ENCODE measurements at places on chromosomes 4 and X.

DNA sequence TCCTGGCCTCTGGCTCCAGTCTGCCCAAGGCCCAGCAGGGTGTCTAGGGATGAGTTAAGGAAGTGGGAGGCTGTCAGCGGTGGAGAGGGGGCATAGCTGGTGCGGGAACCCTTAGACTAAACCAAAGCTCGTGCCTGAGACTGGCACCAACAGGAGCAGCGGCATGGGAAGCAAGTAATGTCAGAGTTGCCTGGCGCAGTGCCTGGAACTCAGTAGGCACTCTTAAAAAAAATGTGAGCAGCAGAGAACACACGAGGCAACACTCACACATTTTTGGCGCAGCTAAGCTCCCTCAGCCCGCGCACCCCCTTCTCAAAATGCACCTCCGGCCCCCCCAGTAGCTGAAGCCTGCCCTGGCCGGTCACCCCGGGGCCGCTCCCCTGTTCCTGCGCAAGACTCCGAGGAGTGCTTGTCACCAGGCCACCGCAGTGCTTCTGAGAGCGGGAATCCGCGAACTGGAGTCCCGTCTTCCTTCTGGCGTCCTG, 583 bp downstream of the GABRE start:
- peaks cover 23% of the 10 kb centered on the region for H3K27me3 ChIP-seq
- H3K4me1 ChIP-seq = no peaks in the 10 kb centered on the region
- no peak overlapping the region for H3K27ac ChIP-seq
- DNase-seq = no peak

DNA sequence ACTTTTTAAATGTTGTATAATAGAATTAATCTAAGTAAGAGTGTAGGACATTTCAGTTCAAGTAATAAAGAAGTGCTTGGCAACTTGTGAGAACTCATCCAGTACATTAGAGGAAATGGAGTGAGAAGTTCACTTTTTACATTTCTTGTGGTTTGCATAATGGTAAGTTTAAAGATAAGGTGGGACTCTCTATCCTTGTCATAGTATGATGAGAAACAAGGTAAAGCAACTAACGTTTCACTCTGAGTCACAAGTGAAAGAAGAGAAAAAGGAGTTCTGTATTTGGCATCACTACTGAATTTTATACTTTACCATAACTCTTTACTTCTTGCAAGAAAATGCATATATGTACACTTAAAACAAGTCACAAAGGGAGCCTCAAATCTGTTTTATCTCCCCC, 219.4 kb downstream of the SLC4A4 start:
- H3K27me3 ChIP-seq = no peaks in the 10 kb centered on the region
- H3K36me3 ChIP-seq = no peaks in the 10 kb centered on the region
- H3K4me1 ChIP-seq = no peaks in the 10 kb centered on the region
- DNase-seq = no peak
- H3K27ac ChIP-seq = no peak overlapping the region
- H3K4me3 ChIP-seq = no peak overlapping the region

- no peaks in the 10 kb centered on the region for H3K4me1 ChIP-seq
- DNase-seq = no peak
- H3K4me3 ChIP-seq = no peak overlapping the region
- H3K27me3 ChIP-seq = no peaks in the 10 kb centered on the region
- no peaks in the 10 kb centered on the region for H3K36me3 ChIP-seq
These were observed 1676.1 kb upstream of the TENM3 start for GRCh38 chr4:180567080-180567479.

GRCh38 chrX:12443534-12444098, 305.3 kb downstream of the FRMPD4 start:
- no peak for DNase-seq
- no peaks in the 10 kb centered on the region for H3K27me3 ChIP-seq
- H3K4me3 ChIP-seq = no peak overlapping the region

DNA sequence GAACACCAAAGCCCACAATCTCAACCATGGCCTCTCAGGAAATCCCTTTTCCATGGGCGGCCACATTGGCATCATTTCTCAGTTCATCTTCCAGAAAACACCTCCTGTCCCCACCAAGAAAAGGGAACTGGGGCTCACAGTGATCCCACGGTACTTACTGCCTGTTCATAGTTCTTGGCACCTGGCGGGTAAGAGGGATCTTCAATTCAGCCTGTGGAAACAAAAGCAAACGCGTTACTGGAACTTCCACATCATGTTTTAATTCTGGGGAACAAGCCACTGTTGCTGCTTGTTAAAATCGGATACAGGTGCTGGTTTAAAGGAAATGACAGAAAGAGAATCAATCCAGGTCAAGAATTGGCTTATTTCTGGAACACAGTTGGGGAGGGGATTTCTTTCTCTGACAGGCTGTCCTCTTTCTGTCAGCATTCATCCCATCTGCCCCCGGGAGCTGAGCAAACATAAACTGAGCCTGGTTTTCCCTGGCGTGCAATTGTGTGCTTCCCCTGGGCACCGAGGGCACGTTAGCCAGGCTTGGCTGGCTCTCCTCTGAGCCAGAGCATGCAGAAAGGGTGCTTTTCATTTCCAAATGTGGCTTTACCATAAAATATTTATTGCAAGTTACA, 16.8 kb downstream of the CLNK start:
- no peaks in the 10 kb centered on the region for H3K36me3 ChIP-seq
- peaks cover 21% of the 10 kb centered on the region for H3K4me1 ChIP-seq
- no peak overlapping the region for H3K4me3 ChIP-seq
- H3K27ac ChIP-seq = no peak overlapping the region

DNA sequence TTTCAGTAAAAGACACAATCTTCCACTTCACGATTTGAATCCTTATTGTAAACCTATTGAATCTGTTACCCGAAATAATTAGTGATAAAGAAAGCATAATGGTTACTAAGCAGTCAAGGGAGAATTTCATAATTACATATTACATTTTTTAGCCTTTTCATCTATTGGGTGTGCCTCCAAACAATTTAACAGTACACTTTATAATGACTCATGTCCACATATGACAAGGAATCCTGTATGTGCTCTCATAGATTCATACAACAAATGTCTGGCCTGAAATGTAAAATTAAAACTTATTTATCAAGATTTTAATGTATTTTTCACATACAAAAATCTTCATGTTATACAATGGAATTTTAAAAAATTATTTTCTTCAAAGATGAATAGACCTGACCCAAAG, 39.4 kb downstream of the PPP3CA start:
- H3K27ac ChIP-seq = no peak overlapping the region
- no peak overlapping the region for H3K4me3 ChIP-seq
- peaks cover 2% of the 10 kb centered on the region for H3K4me1 ChIP-seq
- H3K36me3 ChIP-seq = no peaks in the 10 kb centered on the region

DNA sequence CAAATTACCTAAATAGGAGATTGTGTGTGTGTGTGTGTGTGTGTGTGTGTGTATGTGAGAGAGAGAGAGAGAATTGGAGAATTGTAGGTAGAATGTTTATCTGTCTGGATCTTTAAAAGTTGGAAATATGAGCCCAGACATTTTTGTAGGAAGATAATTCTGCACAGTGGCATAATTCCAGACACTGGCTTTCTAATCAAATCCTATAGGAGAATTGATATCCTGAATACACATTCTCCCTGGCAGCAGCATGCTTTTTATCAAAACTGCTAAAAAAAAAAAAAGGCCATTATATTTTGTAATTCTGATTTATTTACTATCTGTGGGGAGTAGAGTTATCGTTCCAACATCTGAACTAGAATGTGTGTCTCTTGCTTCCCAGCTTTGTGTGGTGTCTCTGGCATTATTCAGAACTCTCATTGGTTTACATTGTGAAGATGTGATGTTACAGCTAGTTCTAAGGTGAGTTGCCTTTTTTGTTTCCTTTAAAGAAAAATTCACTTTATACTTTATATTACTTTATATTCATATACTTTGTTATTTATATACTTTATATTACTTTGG, 122.4 kb downstream of the GATB start:
- DNase-seq = no peak
- no peak overlapping the region for H3K4me3 ChIP-seq
- no peaks in the 10 kb centered on the region for H3K4me1 ChIP-seq
- no peaks in the 10 kb centered on the region for H3K36me3 ChIP-seq
- H3K27ac ChIP-seq = no peak overlapping the region

GRCh38 chr4:53899586-53900270, 164.7 kb downstream of the CHIC2 start:
- H3K27me3 ChIP-seq = peaks cover 6% of the 10 kb centered on the region
- no peaks in the 10 kb centered on the region for H3K4me1 ChIP-seq
- DNase-seq = no peak
- no peak overlapping the region for H3K4me3 ChIP-seq
- no peaks in the 10 kb centered on the region for H3K36me3 ChIP-seq

- no peak overlapping the region for H3K27ac ChIP-seq
- no peaks in the 10 kb centered on the region for H3K36me3 ChIP-seq
- no peak overlapping the region for H3K4me3 ChIP-seq
- no peaks in the 10 kb centered on the region for H3K27me3 ChIP-seq
- no peaks in the 10 kb centered on the region for H3K4me1 ChIP-seq
- DNase-seq = no peak
These were observed 218.0 kb upstream of the AGTR2 start for GRCh38 chrX:115952417-115953092.

- H3K27me3 ChIP-seq = no peaks in the 10 kb centered on the region
- DNase-seq = no peak
- H3K4me3 ChIP-seq = no peak within 1 kb of the TSS
- H3K4me1 ChIP-seq = no peaks in the 10 kb centered on the region
These were observed at the start of gene EMCN for GRCh38 chr4:100517864-100518341. EMCN (minus strand) TSS chr4:100518022; CDS start chr4:100517914, 108 bp downstream.

DNA sequence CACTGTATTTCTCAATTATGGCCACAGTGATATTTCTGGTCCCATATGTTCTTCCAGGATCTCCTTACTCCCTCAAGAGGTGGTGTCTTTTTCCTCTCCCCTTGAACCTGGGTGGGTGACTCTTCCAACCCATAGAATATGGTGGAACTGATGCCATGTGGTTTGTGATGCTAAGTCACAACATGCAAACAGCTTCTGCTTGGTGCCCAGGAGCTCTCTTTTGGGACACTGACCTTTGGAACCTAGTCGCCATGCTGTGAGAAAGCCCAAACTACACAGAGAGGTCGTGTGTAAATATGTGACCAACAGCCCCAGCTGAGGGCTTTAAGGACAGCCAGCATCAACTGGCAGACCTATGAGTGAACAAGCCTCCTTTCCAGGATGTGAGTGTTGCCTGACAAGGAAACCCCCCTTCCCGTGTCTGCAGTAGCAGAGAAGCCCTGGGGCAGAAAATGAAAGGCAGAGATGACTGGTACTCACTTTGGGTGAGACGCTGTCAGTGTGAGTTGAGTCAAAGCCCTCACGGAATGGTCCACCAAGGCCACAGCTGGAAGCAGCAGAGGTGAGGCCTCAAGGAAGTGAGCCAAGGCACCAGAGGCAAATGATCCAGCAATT, 223.4 kb downstream of the BCOR start:
- no peak overlapping the region for H3K4me3 ChIP-seq
- no peak for DNase-seq
- no peaks in the 10 kb centered on the region for H3K27me3 ChIP-seq
- H3K4me1 ChIP-seq = no peaks in the 10 kb centered on the region
- H3K27ac ChIP-seq = no peak overlapping the region

DNA sequence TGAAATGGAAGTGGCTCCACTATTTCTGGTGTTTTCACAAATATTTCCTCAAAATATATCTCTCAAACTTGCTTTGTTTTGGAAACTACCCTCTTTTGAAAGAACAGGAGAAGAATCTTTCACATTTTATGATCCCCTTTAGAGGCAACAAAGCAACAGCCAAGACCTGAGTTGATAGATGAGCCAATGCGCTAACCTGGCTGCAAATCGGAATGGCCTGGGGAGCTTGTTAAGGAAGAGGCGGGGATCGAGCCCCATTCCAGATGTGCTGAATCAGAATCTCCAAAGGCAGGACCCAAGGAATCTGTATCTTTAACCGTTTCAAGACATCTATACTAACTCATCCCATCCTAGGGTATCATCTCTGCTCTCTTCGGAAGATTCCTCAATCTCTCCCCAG, 181.3 kb downstream of the GPC3 start:
- H3K4me3 ChIP-seq = no peak overlapping the region
- no peaks in the 10 kb centered on the region for H3K27me3 ChIP-seq
- H3K36me3 ChIP-seq = no peaks in the 10 kb centered on the region

DNA sequence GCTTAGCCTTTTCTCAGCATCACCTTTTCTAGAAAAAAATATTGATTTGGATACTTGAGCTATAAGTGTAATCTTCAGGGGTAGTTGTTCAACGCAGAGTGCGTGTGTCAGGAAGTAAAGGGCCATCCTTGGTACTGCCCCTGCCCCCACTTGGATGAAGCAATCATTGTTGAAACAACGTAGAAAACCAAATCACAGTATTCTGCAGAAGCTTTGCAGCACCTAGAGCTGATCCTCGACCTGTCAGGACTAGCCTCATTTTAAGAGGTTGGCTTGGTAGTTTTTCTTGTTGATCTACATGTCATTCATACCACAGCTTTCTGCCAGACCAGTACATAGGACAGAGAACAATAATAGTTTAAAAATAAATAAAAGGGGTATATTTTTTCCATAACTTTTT, 65.3 kb upstream of the MYOZ2 start:
- H3K36me3 ChIP-seq = no peaks in the 10 kb centered on the region
- no peak overlapping the region for H3K27ac ChIP-seq
- no peak for DNase-seq
- no peak overlapping the region for H3K4me3 ChIP-seq
- H3K4me1 ChIP-seq = no peaks in the 10 kb centered on the region

DNA sequence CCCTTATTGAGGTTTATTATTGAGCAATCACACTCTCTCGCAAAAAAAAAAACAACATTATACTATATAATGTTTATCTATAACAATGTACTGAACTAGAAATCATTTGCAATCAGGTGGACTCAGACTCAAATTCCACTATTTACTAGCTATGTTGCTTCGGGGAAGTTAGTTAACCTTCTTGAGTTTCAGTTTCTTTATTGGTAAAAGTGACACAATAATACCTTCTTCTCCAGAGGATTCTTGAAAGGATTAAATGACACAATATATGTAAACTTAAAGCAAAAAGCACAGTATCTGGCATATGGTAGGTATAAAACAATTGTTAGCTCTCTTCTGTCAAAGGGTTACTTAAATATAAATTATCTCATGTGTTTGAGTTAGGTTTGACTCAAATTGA, 31.5 kb upstream of the HDAC8 start:
- no peak overlapping the region for H3K4me3 ChIP-seq
- H3K4me1 ChIP-seq = no peaks in the 10 kb centered on the region
- H3K36me3 ChIP-seq = no peaks in the 10 kb centered on the region
- H3K27ac ChIP-seq = no peak overlapping the region

DNA sequence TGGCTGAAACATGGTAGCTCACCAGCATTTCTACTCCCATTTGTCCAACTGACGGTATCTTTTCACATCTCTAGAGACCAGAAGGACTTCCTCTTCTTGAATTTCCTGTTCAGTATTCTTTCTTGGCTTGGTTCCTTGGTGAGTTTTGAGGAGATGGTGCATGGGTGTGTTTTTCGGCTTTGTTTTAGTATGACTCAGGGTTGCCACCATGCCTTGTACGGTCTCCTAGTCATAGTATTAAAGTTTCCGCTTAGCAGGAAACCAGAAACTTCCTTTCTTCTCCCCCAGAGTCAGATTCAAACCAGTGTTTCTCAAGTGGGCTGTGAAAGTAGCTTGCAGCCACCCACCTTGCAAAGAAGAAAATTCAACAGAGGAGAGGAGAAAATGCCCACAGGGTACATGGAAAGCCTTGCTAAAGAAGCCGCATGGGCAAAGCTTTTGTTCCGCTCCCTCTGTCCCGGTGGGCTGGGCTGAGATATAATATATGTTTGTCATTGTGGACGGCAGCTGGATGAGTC, 5.7 kb downstream of the CD99 start:
- H3K36me3 ChIP-seq = no peaks in the 10 kb centered on the region
- no peaks in the 10 kb centered on the region for H3K27me3 ChIP-seq
- peaks cover 24% of the 10 kb centered on the region for H3K4me1 ChIP-seq
- no peak for DNase-seq

- no peak for DNase-seq
- H3K27ac ChIP-seq = no peak overlapping the region
- H3K4me3 ChIP-seq = no peak overlapping the region
- no peaks in the 10 kb centered on the region for H3K27me3 ChIP-seq
- H3K36me3 ChIP-seq = no peaks in the 10 kb centered on the region
These were observed 5.2 kb downstream of the MGST2 start for GRCh38 chr4:139670775-139671174.

Measured in T-cell (primary cell).